ENCODE measurements at places on chromosomes 6 and 20.
A peak's percentile ranks its signal among the peaks of the same experiment; 100 is the strongest.

- no peak for DNase-seq
These were observed 209.4 kb upstream of the JAG1 start for GRCh38 chr20:10883166-10883565.

DNA sequence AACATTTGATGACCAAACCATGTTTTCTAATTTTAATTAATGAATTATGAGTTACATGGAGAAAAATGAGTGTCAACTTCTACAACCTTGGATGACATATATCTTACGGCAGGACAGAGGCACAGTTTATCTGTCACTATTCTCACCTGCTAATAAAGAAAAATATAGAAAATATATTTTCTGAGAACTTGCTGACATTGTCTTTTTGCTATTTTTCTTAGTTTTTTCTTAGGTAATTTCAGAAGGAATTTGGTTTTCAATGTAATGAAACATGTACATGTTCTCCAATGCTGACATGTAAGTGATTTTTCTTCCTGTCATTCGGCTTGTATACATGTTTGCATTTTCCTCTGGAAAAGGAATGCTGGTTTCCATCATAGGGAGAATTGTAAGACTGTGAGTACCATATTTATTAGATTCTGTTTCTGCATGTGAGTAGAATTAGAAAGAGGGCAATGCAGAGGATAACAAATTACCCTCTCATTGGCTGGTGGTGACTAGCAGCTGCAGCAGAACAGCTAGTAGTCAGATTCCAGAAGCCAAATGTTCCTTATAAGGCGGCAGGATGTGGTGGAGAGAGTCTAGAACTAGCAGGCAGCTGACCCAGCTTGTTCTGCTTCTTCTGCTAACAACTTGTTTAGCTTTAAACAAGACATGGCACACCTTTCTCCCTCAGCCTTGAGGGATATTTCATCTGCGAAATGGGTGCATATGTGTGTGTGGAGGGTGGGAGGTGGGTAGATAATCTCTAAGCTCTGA lies 132.8 kb upstream of the SPACA1 start:
- DNase-seq = no peak

DNA sequence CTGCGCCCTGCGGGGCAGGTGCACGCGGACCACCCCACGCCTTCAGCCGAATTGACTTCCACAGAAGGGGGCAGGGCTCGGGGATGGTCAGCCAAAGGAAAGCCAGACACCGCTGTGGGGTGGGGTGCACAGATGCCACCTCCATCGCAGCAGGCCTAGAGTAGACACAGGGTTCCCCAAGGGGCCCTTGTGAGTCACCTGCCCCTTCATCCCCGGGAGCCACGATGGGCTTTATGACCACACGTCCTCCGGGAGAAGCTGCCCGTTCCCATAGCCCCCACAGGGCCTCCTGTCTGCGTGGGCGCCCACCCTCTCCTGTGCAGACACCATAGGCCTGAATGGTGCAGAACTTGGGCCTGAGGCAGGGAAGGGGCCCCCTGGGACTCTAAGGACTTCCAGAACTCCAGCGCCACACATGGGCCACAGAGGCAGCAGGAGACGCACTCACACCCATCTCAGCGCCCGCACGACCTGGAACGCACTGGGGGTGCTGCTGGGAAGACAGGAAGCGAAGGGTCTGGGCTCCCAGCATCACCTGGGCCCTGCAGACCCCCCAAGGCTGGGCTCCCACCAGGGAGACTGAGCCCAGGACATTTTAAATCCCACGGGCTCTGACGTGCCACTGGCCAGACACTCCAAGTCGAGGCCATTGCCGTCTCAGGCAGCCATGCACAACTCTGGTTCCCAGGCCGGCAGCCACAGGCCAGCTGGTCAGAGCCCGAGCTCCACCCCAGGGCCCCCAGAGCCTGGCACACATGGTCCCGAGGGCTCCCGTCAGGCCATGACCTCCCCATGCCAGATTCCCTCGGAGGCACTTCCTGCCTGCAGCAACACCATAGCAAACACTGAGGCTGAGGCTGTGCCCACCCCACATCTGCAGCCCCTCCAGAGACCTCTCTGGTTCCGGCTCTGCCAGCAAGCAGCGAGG lies 134.2 kb downstream of the DLL1 start:
- no peak for DNase-seq

GRCh38 chr6:156359912-156360311 lies 417.3 kb upstream of the ARID1B start:
- no peak for DNase-seq

DNA sequence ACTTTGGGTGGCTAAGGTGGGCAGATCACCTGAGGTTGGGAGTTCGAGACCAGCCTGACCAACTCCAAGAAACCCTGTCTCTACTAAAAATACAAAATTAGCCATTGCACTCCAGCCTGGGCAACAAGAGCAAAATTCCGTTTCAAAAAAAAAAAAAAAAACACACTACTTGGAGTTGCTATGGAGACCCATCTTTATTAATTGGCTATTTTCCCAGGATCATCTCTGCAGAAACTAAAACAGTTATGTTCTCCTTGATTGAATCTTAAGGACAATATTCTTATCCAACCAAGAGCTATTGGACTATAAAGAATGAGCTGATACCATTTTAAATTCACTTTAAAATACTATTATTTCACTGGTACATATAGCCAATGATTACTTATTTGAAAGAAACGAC lies 14.7 kb downstream of the AKIRIN2 start:
- peak; percentile 56 for DNase-seq

DNA sequence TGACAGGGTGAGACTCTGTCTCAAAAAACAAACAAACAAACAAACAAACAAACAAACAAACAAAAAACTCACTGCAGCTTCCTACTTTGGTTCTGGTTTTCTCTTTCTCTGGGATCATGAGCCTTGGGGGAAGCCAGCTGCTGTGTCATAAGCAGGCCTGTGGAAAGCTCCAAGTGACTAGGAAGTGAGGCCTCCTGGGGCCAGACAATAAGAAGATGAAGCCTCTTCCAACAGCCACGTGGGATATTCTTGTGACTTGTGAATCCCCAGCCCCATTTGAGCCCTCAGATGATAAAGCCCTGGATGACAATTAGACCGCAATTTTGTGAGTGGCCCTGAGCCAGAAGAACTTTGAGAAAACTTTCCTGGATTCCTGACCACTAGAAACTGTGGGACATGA lies 11.4 kb downstream of the HLA-A start:
- no peak for DNase-seq

- no peak for DNase-seq
These were observed 38.4 kb upstream of the ARHGAP18 start for GRCh38 chr6:129748212-129748900.

DNA sequence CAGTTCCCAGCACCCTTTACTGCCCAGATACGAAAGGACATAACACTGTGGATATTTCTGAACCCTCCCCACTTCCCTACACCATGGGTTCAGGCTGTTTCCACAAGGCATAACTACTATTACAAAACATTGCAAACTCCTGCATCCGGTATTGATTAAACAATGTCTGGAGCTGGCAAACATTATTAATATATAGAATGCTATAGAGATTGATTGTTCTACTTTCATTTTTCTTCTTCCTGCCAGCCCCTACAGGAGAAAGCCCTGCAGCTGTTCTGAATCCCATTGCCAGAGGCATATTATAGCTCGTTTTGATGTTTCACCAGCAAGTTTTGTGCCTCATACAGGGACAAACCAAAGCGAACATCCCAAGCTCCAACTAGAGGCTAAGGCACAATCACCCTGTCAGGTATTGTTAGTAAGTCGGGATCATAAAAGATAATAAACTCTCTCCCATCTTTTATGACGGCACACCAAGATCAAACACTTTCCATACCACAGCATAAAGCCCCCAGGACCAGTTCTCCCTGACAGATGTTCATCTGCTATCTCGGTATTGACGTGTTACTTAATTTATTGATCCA lies 331.1 kb upstream of the NT5E start:
- DNase-seq = no peak

DNA sequence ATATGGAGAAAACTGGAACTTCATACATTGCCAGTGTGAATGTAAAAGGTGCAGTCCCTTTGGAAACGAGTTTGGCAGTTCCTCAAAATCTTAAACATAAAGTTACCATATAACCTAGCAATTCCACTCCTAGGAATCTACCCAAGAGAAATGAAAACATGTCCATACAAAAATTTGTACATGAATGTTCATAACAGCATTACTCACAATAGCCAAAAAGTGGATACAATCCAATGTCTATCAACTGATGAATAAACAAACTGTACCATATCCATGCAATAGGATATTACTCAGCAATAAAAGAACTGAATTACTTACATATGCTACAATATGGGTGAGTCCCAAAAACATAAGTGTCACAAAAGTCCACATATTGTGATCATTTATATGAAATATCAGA lies 48.7 kb upstream of the ERVFRD-1 start:
- DNase-seq = no peak

GRCh38 chr20:18749528-18749927 lies 64.1 kb upstream of the SCP2D1 start:
- no peak for DNase-seq

GRCh38 chr6:101716810-101717209 lies 323.3 kb downstream of the GRIK2 start:
- DNase-seq = no peak

All from hindlimb muscle (tissue), 1 donor.